ENCODE measurements at places on chromosomes 4 and X.

- no peak for DNase-seq
These were observed 26.7 kb upstream of the SLC10A7 start for GRCh38 chr4:146548443-146548842.

GRCh38 chrX:132742246-132742645 lies 216.2 kb downstream of the HS6ST2 start:
- DNase-seq = no peak

GRCh38 chr4:177033135-177033534 lies 240.4 kb upstream of the VEGFC start:
- no peak for DNase-seq

GRCh38 chr4:6594826-6595355 lies 19.9 kb downstream of the MAN2B2 start:
- no peak for DNase-seq

- DNase-seq = no peak
These were observed 160.0 kb downstream of the EFNB1 start for GRCh38 chrX:68988865-68989264.

DNA sequence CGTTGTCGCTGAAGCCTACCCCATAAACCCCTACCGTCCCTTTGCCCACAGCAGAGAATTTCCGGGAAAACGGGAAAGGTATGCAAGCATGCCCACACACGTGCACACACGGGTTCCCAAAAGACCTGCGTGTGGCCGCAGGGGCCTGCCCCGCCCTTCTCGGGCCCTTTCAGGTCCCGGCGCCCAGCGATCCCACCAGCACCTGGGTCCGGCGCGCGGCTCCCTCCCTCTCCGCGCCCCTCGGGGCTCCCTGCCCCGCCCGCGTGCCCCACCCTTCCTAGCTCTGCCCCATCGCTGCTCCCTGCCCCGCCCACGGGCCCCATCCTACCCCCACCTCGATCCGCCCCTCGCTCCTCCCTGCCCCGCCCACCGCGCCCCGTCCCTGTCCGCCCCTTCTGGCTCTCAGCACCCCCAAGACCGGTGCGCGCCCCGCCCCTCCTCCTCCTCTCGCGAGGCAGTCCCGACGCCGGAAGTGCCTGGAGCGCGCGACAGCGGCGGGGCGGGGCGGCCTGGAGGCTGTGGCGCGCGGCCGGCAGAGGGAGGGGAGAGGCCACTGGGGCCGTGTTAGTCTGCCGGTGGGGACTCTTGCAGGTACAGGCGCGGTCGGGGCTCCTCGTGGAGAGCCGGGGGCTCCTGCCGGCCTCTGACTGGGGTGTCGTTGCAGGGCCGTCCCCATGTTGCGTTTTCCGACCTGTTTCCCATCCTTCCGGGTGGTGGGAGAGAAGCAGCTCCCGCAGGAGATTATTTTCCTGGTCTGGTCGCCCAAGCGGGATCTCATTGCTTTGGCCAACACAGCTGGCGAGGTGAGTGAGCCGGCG lies at the start of gene ANAPC4:
TSS of gene ANAPC4 (plus strand) at position 510 of the 818 bp plus-strand sequence. CDS start at position 675, 165 bp downstream.
- peak; percentile 98 for DNase-seq

GRCh38 chr4:119106036-119107000 lies 29.3 kb upstream of the MYOZ2 start:
- no peak for DNase-seq

- no peak for DNase-seq
These were observed 226.3 kb downstream of the RCHY1 start for GRCh38 chr4:75287738-75288517.

GRCh38 chr4:110224812-110225211 lies 26.4 kb upstream of the ELOVL6 start:
- no peak for DNase-seq

DNA sequence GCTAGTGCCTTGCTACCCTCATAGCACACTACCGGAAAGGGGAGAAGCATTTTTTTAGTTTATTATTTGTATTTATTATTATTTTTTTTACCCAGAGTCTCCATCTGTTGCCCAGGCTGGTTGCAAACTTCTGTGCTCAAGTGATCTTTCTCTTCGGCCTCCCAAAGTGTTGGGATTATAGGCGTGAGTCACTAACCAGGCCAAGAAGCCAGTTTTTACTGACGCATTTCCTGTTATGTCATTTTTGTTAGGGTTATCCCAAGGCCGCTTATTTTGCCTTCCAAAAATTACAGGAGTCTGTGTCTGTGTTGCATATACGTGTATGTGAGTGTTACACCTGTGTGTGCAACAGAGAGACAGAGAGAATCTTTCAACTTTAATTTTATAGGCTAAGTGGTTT lies 404.5 kb downstream of the GBA3 start:
- no peak for DNase-seq

GRCh38 chr4:139189417-139189749 lies 12.4 kb upstream of the ELF2 start:
- no peak for DNase-seq

- no peak for DNase-seq
These were observed 541.9 kb upstream of the BOD1L1 start for GRCh38 chr4:14169460-14169859.

- peak; percentile 30 for DNase-seq
These were observed 212.3 kb upstream of the BCOR start for GRCh38 chrX:40310016-40310415.

DNA sequence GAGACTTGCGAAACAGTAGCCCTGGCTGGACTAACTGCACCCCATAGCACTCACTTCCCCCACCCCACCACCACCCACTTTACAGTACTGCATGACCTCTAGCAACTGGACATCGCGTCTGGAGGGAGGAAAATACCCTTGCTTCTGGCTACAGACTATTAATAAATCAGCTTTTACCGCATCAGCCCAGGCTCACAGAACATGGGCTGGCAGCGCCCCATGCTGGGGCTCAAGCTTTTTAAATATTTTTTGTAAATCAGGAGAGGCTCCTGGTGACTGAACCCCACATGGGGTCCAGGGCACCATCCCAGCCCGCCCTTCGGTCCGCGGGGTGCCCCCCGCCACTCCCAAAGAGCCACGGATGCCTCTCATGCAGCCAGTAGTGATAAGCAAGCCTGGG lies 2.7 kb downstream of the HS6ST2 start:
- DNase-seq = peak; percentile 39

DNA sequence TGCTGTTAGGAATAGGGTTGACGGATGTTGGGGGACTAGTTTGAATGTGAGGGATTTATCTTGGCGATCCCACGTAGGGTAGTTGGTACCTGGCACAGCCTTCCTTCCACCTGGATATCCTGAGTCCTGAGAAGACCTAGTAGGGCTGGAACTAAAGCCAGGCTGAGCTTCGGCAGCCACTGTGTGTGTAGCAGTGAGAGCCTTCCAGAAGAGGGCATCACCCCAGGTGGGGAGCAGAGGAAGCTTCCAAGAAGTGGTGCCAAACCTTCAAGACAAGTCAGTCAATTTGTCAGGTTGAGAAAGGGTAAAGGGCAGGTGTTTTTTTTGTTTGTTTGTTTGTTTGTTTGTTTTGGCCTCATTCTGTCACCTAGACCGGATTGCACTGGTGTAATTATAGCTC lies 1.2 kb upstream of the FGFBP2 start:
- DNase-seq = no peak

- no peak for DNase-seq
These were observed 2.8 kb downstream of the HELT start for GRCh38 chr4:185020863-185021761.

DNA sequence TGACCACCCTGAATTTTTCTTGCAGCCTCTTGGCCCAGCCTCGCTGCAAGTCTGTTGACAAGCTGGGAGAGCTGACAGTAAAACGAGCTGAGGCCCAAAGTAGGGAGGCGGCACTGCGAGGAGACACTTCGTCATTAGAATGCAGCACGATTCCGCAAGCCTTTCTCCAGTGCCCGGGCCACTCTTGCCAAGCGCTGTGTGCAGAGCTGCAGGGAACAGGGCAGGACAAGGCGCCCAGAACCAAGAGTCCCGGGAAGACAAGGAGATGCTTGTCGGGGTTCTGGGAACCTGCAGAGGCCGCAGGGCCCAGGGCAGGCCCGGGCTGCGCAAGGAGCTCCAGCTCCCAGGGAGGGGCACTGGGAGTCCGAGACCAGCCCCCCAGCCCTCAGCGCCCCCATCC lies 187.1 kb downstream of the BCOR start:
- DNase-seq = no peak

GRCh38 chr4:30770049-30770549 lies 49.9 kb downstream of the PCDH7 start:
- no peak for DNase-seq

- no peak for DNase-seq
These were observed 56.1 kb downstream of the ATXN3L start for GRCh38 chrX:13263560-13264251.

- DNase-seq = peak; percentile 21
These were observed 10.3 kb downstream of the SRPX2 start for GRCh38 chrX:100654261-100654660.

- peak; percentile 66 for DNase-seq
These were observed 192.9 kb downstream of the ARHGAP10 start for GRCh38 chr4:147924604-147925412.

DNA sequence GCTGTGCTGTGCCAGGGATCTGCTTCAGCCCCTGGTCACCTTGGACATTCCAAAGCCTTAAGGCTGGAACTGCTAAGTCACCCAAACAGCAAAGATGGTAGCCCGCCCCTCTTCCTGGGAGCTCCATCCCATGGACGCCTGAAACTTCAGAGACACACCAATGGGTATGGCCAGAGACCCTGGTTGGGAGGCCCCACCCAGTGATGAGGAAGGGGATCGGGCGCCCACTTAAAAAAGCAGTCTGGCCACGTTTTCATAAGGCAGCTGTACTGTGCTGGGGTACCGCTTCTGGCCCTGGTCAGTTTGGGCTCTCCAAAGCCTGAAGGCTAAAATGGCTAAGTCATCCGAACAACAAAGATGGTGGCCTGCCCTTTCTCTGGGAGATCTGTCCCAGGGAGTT lies 9.4 kb upstream of the TMSB15C start:
- no peak for DNase-seq

DNA sequence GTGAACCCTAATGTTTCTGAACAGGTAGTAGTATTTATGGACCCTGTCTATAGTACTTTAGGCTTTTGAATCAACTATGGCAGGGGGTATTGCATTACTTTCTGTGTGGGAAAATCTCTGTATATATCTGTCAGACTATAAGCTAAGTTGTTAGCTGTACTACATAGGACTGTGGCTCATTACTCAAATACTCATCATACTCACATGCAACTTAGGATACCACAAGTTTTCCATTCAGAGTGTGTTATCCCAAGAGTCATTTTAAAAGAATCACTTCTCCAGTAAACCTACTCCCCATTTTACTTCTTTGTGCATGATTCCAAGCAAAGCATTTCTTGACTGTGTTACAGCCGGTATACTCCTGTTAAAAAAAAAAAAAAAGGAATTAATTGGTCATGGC lies 95.6 kb downstream of the PHOX2B start:
- DNase-seq = no peak

DNA sequence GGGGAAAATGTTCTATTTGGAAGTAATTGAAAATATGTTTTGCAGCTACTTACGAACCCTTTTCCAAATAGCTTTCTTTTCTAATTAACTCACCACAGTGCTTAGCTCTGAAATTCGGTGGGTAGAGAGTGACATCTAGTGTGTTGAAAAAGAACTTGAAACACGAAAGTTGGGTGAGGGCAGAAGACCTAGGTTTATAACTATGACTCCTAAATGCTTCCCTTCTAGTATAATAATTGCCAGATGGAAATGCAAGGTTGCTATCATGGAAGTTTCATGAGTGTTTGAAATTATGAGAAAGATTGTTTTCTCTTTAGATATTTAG lies 77.3 kb upstream of the NOCT start:
- DNase-seq = peak; percentile 42

DNA sequence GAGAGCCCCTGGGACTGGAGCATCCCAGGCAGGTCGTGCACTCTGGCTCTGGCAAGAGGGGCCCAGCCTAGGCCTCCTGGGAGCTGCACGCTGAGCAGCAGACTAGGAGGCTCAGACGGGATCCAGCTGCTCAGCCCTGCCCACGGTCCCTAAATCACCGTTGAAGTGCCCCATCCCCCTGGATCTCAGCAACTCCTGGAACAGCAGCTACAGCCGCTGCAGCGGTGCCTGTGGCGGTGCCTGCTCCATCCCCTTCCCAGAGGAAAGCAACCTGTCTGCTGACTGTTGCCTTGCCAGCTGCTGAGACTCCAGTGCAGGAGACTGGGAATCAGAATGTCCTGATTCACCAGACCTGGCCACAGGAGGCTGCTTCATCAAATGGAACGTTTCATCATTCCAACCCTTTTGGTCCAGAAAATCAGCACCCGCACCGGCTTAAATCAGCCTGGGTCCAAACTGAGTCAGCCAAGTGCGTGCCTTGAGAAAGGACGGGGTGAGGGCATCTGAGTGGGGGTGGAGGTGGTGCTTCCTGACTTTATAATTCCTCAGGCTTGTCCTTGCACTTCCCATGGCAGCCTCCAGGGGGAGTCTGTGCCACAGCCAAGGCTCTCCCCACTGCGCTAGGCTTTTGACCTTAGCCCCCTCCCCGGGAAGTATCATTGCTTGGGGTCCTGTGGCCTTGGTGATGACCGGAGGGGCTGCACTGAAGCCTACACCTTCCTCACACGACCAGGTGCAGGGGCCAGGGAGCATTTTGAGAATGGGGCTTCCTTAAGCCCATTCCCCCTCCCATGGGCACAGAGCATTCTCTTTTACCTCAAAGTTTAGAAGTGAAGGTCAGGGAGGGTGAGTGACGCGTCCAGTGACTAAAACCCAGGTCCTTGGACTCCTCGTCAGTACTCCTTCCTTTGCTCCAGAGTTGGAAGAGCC lies 6.5 kb downstream of the ZNF185 start:
- peak; percentile 86 for DNase-seq

DNA sequence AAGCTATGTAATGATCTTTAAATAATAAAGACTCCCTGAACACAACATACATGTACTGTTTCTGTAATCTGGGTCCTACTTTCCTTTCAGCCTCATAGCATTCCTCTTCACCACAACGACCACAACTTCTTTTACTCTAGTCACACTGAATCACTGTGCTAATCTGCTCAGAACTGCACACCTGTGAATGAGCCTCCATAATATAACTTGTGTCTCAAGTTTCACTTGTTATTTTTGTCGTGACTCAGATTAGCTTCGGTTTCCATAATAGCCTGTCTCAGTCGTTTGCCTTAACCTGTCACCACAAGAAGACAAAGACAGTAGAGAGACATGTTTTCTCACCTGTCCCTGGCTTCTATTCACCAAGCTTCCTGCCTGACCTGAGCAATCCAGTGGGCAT lies 61.8 kb downstream of the MAGED1 start:
- no peak for DNase-seq

DNA sequence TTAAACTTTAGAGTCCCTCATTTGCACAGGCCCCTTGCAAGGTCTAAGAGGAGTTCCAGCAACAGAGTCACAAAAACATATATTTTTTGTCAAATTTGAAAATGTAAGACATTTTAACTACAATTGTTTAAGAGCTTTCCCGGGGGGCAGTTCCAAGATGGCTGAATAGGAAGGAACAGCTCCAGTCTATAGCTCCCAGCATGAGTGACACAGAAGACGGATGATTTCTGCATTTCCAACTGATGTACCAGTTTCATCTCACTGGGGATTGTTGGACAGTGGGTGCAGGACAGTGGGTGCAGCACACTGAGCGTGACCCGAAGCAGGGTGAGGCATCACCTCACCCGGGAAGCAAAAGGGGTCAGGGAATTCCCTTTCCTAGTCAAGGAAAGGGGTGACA lies 71.4 kb upstream of the NMU start:
- DNase-seq = no peak
